ENCODE measurements at places on chromosomes 16 and 17. TPM values are rescaled to one million over a fixed set of nuclear protein-coding genes. Genes with fewer than 3 reads are reported as not detected.
A peak's percentile ranks its signal among the peaks of the same experiment; 100 is the strongest.

DNA sequence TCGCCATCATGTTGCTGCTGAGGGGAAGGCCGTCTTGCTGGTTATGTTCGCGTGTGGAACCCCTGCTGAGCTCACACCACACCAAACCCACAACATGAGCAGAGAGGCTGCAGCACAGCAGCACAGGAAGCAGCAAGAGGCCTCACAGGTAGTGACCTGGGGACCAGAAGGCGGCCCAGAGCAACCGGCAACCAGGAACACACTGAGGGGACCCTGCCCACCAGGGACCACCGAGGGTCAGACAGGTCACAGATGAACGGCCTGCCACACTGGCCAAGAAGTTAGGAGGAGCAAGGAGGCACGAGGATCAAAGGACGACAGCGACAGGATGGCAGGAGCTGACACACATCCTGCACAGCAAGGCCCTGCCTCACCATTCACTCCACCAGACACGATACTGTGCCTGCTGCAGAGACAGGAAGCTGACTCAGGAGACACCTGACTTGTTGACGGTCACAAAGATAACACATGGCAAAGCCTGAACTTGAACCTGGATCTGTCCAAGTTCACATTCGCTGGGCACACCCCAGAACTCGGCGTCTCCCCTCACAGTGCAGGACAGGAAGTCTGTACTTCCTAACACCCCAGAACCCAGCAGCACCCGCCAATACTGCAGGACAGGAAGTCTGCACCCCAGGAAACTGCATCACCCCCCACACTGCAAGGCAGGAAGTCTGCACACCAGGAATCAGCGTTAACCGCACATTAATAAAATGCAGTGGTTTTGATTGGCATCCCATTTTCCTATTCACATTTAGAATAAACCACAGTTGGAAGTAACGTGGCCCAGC lies 98.5 kb downstream of the ZNF778 start:
- no peak for DNase-seq

GRCh38 chr17:9436630-9437029 lies 139.0 kb downstream of the STX8 start:
- no peak for DNase-seq

- DNase-seq, result no peak
Measured at GRCh38 chr17:48113201-48113676, 5.7 kb downstream of the SNX11 start.

DNA sequence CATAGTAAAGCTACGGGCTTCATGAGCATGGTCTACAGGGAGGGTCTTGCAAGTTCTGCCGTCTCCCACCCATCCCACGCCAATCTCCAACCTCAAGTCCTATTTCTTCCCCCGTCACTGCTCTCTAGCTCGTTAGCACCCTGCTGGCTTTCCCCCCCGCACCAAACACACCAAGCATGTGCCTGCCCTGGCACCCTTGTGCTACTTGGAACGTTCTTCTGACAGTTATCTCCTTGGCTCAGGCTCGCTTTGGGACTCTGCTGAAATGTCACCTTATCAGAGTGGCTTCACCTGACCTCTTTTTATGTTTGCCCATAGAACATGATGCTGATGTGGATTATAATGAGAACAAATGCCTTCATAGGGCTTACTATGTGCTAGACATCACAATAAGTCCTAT lies 21.9 kb downstream of the GLYR1 start:
- DNase-seq, result no peak

DNA sequence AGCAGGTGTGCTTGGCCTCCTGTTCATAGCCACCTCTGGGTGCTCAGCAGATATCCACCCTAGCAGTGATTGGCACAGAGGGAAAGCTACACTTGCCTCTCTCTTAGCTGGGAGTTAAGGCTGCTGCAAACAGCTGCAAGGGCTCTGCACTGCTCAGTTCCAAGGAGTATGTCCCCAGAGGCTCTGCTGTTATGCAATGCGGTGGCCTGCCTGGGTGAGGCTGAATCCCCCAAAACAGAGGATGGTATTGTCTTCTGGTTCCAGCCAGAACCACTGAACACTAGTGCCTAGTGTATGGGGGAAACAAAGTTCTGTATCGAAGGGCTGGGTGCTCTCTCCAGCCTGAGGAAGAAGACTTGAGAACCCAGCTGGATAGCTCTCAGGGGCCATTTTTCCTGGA lies 16.8 kb downstream of the TMEM94 start:
- no peak for DNase-seq

GRCh38 chr17:44367231-44367979 lies 3.8 kb upstream of the FAM171A2 start:
- DNase-seq, result peak; percentile 18

- DNase-seq, result no peak
Measured at GRCh38 chr17:29833801-29834200, 96.2 kb downstream of the SSH2 start.

DNA sequence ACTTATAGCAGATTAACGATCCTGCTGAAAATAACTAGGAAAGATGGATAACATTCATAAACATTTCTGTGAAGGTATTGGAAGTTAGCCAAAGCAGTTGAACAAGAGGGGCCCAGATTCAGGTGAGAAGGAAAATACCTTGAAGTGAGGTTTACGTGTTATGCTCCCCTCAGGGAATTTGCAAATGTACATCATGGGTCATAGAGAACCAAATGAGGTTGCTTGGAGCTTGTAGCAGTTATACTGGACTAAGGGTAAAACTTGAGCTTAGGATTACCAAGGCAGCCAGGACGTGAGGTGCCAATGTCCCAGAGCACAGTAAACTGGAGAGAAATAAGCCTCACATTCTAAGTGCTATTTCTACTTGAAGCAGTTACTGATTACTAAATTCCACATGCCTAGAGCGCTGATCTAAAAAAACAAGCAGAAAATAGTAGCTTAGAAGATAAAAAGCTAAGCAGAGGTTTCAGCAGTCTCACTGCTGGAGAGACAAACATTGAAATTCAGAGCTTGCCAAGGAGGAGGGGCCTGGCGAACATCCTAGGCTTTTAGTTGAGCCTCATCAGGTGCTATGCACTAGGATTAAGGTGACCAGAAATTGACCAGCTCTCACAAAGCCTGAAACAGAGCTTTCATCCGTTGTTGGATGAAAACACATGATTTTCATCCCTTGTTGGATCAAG lies 136.7 kb upstream of the FAM20A start:
- DNase-seq, result no peak

DNA sequence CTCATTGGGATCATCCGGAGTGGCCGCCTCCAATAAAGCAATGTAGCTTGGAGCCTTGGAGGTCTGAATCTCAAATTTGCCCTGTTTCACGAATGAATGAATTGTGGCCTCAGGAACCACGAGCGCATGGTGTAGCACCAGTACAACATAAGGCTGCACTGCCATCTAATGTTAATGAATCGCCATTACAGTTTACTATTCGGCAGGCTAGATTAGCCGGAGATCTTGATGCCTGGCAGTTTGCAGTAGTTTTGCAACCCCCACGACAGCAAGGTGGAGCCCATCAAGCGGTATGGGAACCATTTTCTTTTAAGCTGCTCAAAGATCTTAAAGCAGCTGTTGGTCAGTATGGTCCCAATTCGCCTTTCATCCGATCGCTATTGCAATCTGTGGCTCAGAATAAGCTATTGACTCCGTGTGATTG lies 18.8 kb downstream of the ALOX15B start:
- no peak for DNase-seq

- DNase-seq, result peak; percentile 95
Measured at GRCh38 chr17:9115214-9116191, 94.2 kb downstream of the NTN1 start.

- no peak for DNase-seq
Measured at GRCh38 chr17:77337150-77337549, 196.4 kb downstream of the SEC14L1 start.

DNA sequence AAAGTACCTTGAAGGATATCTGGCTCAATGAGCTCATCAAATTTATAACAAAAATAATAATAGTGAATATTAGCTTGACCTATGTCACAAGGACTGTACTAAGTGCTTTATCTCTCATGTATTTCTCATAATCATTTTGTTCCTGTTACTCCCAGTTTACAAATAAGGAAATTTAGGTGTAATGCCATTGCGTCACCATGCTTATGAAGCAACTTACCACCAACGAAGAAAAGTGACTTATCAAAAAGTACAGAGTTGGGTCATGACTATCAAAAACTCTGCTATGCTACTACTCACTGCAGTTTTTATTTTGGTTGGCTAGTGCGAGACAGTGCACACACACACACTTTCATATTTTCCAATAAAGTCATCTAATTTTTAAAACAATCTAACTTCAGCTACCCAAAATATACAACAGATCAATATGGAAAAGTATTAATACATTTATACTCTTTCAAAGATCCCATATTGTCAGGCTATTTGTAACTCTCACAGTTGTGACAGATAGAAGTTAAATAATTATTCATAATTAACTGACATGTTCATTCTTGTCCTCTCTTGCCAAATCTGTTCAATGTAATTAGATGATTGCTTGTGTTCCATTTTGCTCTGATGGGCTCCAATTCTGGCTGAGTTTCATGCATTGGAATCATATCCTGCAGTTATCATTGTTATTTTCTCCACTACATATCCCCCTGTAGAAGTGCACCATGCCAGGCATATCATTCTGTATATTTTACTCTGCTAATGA lies 119.4 kb downstream of the KCNJ2 start:
- DNase-seq, result no peak

- DNase-seq, result no peak
Measured at GRCh38 chr17:32971171-32971570, 20.5 kb upstream of the SPACA3 start.

DNA sequence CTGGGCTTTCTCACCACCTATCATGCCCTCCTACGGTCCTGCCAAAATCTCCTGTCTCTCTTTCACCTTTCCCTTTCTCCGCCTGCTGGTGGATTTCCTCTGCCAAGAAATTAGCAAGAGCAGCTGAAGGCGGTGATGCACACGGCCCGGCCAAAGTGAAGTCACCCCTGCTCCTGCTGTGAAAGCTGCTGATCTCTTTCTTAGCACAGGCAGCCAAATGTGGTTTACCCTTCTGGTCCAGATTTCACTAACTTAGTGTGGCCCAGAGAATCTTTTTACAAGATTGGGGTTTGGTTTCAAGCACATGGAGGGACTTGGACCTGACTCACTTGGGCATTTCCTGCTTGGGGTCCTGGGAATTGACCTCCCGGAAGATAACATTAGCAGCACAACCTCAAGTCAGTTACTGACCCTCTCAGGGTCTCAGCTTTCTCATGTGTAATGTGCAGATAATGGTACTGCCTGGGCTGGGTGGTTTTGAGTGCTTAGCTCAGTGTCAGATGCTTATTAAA lies 155.7 kb downstream of the SOCS1 start:
- DNase-seq, result peak; percentile 87

DNA sequence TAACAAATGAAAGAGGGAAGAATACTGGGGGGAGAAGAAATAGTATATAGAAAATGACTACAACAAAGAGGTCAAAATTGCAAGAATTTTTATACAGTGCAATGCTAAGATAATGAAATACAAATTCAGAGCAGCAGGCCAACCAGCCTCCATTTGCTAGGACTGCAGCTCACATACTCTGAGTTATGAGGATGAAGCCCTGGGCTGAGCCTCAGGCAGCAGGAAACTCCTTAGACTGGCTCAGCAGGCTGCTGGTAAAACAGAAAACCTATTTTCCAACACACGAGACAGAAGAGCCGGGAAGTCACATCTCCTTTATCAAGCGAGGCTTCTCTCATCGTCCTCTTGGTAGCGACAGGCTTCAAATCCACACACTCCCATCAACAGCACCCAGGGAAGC lies 296.5 kb downstream of the SLC39A11 start:
- DNase-seq, result no peak

DNA sequence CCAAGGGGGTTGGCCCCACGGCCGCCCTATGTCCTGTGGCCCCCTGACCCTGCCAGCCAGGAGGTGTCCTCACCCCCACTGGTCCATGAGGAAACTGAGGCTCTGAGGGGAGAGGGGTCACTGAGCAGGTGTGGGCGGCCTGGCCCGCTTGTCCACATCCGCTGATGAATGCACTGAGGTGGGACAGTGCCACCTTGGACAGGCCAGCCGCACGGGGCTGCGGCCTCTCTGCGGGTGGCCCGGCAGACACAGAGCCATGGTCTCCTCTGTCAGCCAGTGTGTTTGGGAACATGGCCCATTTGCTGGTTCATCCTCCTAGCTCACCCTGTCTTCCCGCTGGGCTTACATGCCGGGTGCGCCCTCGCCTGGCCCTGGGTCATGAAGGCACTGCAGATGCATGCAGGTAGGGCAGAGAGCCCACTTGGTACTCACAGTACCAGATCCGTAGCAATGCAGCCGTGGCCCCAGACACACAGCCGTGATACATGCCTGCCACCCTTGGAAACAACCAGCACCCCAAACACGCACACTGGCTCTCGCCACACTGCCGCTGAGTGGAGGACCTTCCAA lies 93.9 kb downstream of the ENGASE start:
- DNase-seq, result no peak

DNA sequence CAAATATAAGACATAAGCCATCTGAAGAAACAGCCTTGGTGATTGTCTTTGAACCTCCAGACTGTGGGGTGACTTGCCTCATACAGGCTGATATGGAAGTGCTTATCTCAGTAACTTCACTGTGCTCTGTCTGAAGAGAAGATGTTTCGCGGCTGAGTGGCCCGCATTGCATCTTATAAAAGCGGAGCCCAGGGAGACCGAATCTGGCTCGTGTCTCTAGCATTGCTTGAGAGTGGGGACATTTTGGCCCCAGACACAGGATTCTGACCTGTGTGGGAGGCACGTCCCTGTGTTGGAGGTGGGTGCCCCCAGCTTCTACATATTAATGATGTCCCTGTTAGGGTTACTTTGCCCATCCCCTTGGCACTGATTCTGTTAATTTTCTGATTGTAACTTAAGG lies 66.4 kb downstream of the METRNL start:
- no peak for DNase-seq

GRCh38 chr16:51120730-51121347 lies 30.2 kb downstream of the SALL1 start:
- DNase-seq, result no peak

The TRPV2 gene
- 40.3 TPM for total RNA-seq

The SEPTIN1 gene
- 6.1 TPM for total RNA-seq

The CD300A gene
- total RNA-seq, result 10.4 TPM

The AOC3 gene
- 344 TPM for total RNA-seq

The PSMD12 gene
- total RNA-seq, result 46.8 TPM
